Spleen (tissue), 13 donors: ENCODE measurements at places on chromosomes 7 and 10.

DNA sequence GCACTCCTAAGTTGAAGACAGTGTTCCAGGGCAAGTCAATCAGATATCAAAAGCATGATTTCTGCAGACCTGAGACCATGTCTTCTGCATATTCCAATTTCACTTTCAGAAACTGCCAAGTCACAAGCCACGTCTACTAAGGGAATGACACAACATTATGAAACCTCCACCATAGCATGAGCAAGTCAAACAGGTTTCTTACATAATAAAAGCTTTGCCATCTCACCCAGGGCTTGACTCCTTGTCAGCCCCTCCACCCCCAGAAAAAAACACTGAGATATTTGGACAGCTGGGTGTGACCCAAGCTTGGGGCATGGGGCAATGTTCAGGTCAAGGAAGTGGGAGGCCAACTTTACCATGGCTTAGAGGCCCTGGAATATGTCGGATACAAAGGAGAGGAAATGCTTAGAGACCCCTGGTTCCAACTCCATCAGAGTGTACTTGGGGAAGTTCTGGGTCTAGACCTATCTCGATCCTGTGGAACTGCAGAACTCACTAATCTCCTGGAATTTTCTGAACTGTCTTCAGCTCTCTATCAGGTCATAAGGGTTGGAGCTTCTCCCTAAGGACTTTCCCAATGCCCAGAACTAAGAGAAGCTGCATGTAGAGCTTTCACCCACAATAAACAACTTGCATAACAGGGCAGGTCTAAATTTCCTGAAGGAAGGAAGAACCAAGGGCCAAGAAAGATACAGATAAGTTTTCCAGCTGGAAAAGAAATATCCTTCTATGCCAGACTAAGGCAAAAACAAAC is 80.6 kb upstream of the NAMPT start:
- DNase-seq: peak; percentile 79

- peak; percentile 74 for DNase-seq
Measured at GRCh38 chr10:129963641-129964501, at the start of gene EBF3. TSS of gene EBF3 (minus strand) at chr10:129964274. CDS start at chr10:129963768, 506 bp downstream.

DNA sequence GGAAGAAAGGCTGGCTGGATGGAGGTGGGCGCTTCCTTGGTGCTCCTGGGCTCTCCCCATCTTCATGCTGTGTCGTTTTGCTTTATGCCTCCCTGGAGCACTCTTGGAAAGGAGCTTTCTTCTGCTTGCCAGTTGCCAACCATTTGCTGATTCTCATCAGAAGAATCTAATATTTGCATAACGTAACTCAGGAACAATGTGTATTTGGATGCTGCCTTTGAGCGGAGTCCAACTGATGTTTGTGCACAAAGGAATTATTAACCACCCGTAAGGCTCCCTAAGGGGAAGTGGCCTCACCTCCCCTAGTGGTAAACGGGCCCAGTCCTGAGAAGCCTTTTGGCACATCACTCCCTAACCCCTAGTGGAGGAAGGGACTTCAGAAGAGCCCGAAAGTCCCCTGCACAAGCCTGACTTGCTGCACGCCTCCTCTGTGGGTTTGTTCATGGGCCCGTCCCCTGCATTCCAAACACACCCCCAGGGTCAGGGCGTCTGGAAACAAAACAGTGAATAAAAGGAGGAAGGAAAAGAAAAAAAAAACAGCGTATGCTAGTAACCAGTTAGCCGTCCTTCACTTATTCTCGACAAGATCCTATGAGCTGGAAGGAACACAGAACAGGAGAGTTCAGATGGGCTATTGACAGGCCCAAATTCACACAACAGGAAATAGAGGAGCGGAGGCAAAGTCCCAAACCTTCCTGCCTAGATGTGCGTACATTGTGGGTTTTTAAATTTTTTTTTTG is 602.2 kb downstream of the LRMDA start:
- DNase-seq: no peak

GRCh38 chr7:116393654-116394053 is 105.9 kb upstream of the CAV2 start:
- DNase-seq: no peak

- peak; percentile 68 for DNase-seq
Measured at GRCh38 chr7:1666823-1667565, 3.1 kb upstream of the ELFN1 start.

DNA sequence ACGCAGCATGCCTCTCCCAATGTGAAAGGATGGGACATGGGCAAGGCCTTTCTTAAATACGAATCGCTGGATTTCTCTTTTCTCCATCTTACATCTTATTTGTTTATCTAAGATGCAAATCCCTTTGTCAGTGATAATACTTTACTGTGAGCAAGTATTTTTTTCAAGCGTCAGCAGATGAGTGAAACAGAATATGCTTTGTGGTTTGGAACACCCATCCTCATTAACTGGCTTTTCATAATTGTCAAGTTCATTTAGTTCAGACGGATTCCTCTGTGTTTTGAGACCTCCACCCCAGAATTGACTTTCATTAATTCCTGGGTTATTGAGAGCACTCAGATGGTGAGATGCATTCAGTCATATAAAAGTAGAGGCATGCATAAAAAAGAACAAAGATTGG is 149.8 kb downstream of the NSUN6 start:
- DNase-seq: no peak

- no peak for DNase-seq
Measured at GRCh38 chr10:24790599-24790998, 66.9 kb upstream of the ARHGAP21 start.

- no peak for DNase-seq
Measured at GRCh38 chr7:7719236-7719635, 829 bp upstream of the RPA3 start.

DNA sequence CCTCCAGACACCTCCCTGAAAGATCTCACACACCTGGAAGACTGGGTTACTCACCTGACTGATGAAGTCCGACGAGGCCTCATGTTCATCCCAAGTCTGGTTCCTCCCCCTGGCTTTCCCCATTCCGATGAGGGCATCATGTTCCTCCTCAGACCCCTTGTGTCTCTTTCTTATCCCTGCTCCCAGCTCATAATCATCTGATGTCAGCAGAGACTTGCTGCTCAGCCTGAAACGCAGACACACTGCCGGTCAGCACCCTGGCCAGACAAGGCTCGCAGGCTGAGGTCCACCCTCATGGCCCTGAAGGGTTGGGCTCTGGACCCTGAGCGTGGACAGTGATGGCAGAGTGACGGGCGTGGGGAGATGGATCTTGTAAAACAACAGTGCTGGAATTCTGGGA is 64.3 kb downstream of the TNRC18 start:
- no peak for DNase-seq

- peak; percentile 65 for DNase-seq
Measured at GRCh38 chr7:1340461-1341360, 108.0 kb downstream of the UNCX start.

DNA sequence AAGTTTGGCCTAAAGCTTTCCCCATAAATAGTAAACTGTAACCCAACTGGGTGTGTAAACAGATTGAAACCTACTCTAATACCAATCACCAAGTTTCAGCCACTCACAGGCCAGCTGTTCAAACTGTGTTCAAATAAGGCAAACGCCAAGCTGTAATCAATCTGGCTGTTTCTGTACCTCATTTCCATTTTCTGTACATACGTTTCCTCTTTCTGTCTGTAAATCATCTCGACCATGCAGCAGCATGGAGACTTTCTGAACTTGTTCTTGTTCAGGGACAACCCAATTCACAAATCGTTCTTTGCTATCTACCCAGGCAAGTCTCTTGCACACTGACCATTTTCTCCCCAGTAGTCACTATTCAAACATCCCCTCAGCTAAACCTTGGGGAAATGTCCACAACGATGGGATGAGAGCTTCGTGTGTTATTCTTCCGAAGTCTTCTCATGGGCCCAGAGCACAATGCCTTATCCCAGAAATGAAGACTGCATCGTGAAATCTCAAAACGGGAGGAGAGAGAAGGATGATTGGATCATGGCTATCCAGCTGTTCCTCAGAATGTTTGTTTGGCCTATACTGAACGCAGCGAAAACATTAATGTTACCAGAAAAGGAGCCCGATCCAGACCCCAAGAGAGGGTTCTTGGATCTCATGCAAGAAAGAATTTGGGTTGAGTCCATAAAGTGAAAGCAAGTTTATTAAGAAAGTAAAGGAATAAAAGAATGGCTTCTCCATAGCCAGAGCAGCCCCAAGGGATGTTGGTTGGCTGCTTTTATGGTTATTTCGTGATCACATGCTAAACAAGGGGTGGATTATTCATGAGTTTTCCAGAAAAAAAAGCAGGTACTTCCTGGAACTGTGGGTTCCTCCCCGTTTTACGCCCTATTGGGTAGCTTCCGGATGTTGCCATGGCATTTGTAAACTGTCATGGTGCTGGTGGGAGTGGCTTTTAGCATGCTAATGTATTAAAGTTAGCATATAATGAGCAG is 86.2 kb downstream of the SLC16A9 start:
- DNase-seq: no peak

- no peak for DNase-seq
Measured at GRCh38 chr10:29669149-29669548, 34.4 kb upstream of the SVIL start.
